ENCODE measurements at places on chromosomes 12 and 14.
A peak's percentile ranks its signal among the peaks of the same experiment; 100 is the strongest.

- DNase-seq = no peak
These were observed 36.3 kb downstream of the BEST3 start for GRCh38 chr12:69662764-69663163.

- no peak for DNase-seq
These were observed 142.8 kb downstream of the LRFN5 start for GRCh38 chr14:41749429-41749828.

GRCh38 chr12:57226588-57227314 is 2.8 kb upstream of the SHMT2 start:
- no peak for DNase-seq

GRCh38 chr12:47032644-47033043 is 46.8 kb upstream of the PCED1B start:
- DNase-seq = peak; percentile 40

DNA sequence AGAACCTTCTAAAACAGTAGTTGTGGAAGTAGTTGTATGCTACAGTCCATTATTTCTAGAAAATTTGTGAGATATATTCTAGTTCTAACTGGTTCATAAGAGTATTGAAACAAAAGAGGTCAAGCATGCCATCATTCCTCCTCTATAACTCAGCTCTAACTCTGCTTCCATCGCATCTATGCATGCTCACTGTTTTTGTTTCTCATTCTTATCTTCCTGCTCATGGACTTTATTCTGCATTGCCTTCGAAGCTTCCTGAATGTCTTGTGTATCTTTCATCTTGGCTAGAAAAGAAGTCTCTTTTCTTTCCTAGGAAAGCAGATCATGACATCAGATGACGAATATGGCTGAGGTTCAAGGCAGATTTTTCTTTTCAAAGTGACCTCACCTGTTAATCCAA is 402 bp downstream of the LMNTD1 start:
- no peak for DNase-seq

- DNase-seq = peak; percentile 75
These were observed 202.6 kb downstream of the CRADD start for GRCh38 chr12:93879476-93880421.

- peak; percentile 86 for DNase-seq
These were observed 26.9 kb downstream of the DDX47 start for GRCh38 chr12:12839873-12840579.

GRCh38 chr14:32460267-32460666 is 131.2 kb downstream of the AKAP6 start:
- no peak for DNase-seq

DNA sequence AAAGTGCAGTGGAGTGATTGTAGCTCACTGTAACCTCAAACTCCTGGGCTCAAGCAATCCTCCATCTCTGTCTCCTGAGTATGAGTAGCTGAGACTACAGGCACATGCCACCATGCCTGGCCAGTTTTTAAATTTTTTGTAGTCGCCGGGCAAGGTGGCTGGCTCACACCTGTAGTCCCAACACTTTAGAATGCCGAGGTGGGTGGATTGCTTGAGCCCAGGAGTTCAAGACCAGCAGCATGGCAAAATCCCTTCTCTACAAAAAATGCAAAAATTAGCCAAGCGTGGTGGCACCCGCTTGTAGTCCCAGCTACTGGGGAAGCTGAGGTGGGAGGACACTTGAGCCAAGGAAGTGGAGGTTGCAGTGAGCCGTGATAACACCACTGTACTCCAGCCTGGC is 219.5 kb downstream of the KLHL28 start:
- no peak for DNase-seq

GRCh38 chr12:71942259-71942658 is 3.6 kb downstream of the TPH2 start:
- no peak for DNase-seq

Measured in GM04504 (cell line).